ENCODE measurements at places on chromosomes 13 and 19.

DNA sequence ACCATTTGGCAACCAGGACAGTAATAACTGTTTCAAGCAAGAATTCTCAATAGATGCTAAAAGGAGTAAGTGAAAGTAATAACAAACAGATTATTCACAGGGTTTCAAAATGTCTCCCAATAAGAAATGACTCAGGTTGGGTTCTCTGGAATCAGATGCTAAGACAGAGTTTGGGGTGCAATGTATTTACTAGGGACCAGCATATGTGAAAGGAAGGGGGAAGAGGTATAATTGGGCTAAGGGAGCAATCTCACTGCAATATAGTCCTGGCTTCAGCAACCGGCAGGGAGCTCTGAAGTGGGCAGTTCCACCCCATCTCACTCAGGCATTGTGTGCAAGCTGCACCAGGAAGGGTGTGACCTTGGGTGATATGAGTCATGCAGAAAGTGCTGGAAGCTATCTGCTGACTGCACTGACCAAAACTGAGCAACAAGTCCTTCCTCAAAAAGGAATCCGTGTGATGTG, 23.4 kb downstream of the ZDHHC20 start:
- DNase-seq = no peak

- DNase-seq = no peak
Measured at GRCh38 chr19:41328157-41328841, 18.3 kb downstream of the CCDC97 start.

GRCh38 chr13:76832258-76832988, 53.8 kb downstream of the KCTD12 start:
- no peak for DNase-seq

- DNase-seq = no peak
Measured at GRCh38 chr19:45501730-45502014, 3.4 kb downstream of the PPM1N start.

DNA sequence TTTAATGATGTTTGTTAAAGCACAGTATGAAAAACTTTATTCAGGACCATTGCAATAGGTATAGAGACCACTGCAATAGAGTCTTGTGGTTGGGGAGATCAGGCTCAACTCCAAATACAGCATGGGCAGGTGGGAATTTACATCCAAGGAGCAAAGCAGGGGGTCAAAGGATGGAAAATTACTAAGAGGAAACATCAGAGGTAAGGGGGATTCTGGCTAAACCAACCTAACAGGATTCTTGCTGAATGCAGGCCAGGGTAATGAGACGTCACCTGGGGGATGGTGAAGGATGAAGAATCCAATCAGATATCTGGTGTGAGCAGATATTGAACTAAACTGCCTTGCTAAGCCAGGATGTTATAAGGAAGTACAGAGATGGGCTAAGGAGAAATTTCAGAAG, 126.6 kb upstream of the MIR17HG start:
- DNase-seq = no peak

- DNase-seq = no peak
Measured at GRCh38 chr19:31119951-31120690, 229.1 kb downstream of the TSHZ3 start.

DNA sequence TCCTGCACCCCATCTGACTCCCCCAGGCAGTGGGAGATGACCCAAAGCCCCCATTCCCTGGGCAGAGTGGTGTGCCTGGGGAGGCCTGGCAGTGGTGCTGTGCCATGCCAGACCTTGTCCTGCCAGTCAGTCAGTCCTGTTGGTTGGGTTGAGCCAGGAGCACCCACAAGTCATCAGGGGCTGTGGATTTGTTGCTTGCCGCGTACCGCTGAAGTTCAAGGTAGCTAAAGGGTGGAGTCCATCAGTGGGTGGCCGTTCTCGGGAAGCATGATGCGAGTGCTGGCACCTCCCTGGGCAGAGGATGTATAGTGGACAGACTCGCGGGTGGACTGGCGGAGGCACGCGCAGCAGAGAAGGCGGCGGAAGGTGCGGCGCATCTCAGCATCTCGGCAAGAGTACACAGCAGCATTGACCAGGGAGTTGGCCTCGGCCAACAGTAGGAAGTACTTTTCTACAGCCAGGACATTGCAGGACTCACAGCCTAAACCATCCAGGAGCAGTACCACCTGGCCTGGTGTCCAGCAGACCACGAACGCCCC, 3.9 kb downstream of the LPAR2 start:
- no peak for DNase-seq

- DNase-seq = peak; percentile 86
Measured at GRCh38 chr19:52535771-52536447, 8.4 kb downstream of the ZNF808 start.

- no peak for DNase-seq
Measured at GRCh38 chr19:35421362-35421761, 26.7 kb upstream of the FFAR2 start.

GRCh38 chr19:44677019-44677811, 5.9 kb downstream of the CEACAM19 start:
- DNase-seq = no peak

GRCh38 chr19:47186446-47187334, 44.3 kb downstream of the BBC3 start:
- peak; percentile 74 for DNase-seq

DNA sequence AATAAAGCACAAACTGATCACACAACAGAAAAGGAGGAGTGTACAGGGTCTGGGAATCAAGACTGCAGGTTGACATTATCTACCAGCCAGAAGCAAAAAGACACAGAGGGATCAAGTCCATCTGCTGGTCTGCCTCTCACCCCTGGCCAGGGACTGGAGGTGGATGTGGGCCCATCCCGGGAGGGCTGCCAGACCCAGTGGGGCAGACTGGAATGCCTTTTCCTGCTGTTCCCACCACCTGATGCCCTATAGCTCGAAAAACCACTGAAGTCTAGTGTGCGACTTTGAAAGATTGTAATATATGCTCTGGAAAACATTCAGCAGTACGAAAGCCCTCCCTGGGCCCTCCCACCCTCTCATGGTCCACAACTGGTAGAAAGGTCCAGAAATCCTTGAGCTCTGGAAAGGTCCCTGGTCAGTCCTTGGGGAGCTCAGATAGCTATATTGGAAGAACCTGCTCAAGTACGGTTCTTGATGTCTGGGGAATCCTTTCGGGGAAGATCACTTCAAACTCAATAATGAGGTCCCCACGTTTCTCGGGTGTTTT, 2.6 kb downstream of the DNAJB1 start:
- DNase-seq = no peak

DNA sequence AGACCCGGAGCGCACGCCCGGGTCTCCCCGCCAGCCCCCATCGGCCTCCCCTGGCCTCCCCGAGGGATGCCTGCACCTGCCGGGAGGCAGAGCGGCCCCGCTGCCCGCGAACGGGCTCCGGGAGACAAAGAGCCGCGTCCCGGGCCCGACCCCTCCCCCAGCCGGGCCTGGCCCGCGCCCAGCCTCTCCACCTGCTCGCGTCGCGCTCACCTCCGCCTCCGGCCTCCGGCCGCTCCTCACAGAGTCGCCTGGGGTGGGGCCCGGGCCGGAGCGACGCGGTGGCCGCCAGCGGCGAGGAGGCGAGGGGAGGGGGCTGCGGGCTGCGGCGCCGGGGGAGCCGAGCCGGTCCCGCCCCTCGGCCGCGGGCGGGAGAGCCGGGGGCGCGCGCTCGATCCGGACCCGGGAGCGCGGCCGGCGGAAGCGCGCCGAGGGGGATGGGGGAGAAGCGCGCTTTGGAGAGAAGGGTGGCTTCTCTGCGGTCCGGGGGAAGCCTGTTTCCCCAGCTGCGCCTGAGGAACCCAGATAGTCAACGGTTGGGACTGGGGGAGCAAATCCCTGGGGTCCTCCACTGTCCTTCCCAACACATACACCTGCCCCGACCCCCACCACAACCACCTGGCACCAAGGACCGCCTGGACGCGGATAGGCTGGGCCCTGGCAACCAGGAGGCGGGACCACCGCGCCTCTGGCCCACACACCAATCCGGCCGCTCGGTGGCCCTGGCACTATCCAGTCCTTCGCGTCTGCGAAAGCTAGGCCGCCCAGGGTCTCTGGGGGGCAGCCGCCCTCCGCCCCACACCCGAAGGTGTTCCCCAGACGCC, at the start of gene PRR36:
Gene PRR36 (minus strand): TSS at position 315 of the 821 bp plus-strand sequence. CDS start 701 bp downstream, outside the sequence.
- no peak for DNase-seq

DNA sequence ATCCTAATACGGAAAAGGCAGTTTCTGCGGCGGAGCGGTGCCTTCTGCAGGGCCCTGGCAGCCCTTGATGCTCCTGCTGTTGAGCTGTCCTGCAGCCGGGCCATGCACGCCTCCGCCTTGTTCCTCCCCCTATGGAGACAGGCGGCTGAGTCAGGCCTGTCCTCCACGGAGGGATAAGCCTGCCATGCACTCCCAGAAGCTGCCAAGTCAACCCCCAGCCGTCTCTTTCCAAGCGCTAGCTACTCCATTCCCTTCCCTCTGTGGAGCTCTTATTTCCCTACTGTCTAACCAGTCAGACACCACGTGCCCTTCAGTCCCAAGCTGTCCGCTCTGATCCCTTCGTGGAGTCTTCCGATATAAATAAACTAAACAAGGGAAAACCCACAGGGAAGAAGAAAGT, 197.0 kb downstream of the COL4A1 start:
- no peak for DNase-seq

DNA sequence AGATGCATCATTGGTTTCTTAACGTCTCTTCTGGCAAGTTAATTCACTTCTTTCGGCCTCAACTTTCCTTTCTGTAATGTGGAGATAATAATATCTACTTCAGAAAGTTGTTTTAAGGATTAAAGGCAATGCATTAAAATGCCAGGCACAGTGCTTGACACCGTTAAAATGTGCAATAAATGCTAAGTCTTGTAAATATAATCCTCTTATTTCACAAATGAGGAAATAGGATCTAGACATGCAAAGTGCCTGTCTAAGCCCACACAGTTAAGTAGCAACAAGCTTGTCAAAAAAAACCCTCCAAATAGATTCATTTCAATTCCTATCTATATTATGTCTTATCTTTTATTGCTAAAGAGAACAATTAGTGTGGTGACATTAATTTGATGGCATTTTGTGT, 86.4 kb upstream of the TSC22D1 start:
- no peak for DNase-seq

GRCh38 chr13:34411894-34412293, 530.2 kb upstream of the NBEA start:
- DNase-seq = no peak

- no peak for DNase-seq
Measured at GRCh38 chr13:54210397-54211049, 1181.9 kb downstream of the OLFM4 start.

DNA sequence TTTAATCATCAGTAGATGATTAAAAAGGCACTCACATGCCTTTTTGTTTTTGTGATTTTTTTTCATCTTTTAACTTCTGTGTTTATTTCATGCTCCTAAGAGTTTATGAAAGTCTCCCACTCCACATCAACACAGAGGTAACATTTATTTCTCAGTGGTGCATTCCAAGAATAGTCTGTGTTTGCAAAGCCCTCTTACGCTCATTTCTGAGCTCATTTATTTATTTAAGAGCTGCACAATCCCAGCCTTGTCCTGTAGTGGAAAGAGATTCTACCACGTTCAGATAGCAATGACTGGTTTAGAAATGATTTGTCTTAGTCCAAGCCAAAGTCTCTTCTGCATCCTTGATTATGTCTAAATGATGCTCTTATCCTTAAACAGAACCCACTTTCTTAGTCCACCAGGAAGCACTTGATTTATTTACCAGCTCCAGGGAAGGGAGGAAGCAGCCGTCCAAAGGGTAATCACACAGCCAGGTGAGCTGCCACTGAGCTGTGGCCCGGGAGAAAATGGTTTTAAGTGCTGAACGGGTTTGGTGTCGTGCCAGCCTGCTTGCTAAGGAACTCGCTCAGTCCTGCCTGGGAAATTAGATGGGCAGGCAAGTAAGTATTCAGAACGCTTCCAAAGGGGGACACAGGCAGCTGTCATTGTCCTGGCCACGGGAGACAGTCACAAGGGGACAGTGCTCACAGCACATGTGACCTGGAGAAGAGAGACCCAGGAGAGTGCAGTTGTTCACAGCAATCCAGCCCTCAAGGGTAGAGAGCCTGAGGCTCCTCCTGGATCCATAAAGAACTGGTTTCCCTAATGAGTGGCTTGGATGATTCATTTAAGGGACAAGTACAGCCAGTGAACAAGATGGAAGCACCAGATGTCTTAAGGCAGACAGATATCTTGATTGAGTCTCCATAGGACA, 131.8 kb upstream of the WASF3 start:
- no peak for DNase-seq

GRCh38 chr13:29718694-29719093, 123.2 kb upstream of the SLC7A1 start:
- DNase-seq = no peak

GRCh38 chr19:19338082-19338481, 17.5 kb downstream of the MAU2 start:
- no peak for DNase-seq

GRCh38 chr13:48944221-48944620, 31.5 kb upstream of the FNDC3A start:
- DNase-seq = no peak

DNA sequence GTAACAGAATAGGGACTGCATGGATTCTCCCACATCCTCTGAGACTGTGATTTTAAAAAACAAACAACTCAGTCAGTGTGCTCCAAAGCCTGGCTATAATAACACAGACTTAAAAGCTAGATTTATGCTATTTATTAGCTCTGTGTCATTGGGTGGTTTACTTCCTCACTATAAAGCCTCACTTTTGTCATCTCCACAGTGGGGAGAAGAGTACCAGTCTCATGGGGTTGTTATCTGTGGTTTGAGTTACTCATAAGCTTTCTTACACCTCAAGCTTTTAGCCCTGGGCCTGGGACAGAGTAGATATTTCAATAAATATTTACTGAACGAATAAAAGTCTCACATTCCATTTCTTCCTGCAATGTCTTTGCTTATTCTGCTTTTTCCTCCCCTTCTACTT, 5.3 kb downstream of the RNASEH2B start:
- no peak for DNase-seq

DNA sequence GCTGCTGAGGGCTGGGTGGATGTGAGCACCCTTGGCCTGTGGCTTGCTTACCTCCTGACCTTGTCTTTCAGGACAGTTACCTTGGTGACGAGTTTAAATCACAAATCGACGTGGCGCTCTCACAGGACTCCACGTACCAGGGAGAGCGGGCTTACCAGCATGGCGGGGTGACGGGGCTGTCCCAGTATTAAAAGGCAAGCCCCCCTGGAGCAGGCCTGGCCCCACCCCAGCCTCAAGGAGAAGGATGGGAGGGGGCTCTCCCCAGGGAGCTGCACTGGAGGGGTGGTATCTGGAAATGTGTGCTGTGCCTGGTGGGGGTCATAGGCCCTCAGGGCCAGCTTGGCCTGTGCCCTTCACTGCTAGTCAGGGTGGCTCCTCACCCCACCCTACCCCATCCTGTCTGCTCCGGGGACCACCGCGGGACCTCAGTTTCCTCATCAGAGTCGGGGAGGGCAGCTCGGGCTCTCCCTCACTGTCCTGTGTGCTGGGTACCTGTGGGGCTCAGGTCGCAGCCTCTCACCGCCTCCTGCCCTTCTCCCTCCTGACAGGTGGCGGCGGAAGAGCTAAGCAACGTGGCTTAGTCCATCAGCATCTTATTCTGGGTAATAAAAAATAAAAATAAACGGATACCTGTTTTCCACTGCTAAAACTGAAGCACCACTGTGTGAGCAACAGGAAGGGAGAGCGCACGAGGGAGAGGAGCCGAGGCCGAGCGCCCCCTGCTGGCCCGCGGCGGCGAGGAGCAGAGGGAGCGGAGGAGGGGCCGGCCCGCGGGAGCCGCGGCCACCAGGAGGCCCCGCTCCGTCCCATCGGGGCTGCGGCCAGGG, 29.8 kb downstream of the CERS1 start:
- DNase-seq = peak; percentile 45

Data from stimulated activated CD4-positive, alpha-beta T cell treated with anti-CD3 and anti-CD28 coated beads, TNF-alpha, amount 100 ng/mL, for 4 hours (primary cell).